ENCODE measurements at places on chromosomes 5 and 9.
A peak's percentile ranks its signal among the peaks of the same experiment; 100 is the strongest.

DNA sequence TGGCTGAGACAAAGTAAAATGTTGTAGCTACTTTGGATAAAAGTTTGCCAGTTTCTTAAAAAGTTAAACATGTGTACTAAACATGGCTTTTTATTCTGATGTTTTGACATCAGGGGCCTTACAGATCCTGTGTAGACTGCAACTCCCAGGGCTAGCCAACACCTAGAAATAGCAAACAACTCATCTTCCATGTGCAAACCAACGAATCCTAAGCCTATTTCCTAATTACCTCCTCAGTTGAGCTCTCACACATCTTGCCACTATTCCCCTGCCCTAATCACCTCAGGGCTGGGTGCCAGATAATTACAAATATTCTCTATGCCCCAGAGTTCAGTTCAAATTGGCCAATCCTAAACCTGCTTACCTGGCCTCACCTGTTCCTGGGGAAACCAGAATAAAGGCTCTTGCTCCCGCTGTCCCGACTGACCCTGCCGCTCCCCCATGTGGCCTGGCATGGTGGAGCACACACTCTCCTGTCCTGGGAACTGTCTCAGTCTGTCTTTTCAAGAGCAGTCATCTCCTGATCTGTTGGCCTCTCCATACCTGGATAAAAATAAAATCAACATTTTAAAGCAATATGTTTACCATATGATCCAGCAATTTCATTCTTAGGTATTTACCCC lies 37.1 kb upstream of the FAM169A start:
- no peak for DNase-seq

GRCh38 chr9:95084254-95084934 lies 233.1 kb downstream of the FANCC start:
- no peak for DNase-seq

DNA sequence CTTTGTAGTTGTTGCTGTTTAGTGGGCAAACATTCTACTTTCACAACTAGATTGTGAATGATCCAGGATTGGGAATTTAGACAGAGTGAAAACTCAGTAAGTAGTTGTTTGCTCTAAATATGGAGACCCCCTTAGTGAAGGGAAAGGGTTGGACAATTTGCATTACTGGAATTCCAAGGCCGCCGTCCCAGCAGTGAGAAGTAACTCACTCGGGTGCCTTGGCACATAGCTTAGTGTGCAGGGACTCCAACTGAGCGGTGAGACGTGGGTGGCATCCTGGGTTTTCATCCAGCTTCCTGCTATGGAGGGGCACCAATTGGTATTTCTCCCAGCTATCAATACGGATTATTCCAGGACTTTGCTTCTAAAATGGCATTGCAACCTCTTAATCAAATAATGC lies 69.7 kb upstream of the FCN1 start:
- no peak for DNase-seq

GRCh38 chr9:98256756-98257155 lies 1.3 kb upstream of the TBC1D2 start:
- no peak for DNase-seq

DNA sequence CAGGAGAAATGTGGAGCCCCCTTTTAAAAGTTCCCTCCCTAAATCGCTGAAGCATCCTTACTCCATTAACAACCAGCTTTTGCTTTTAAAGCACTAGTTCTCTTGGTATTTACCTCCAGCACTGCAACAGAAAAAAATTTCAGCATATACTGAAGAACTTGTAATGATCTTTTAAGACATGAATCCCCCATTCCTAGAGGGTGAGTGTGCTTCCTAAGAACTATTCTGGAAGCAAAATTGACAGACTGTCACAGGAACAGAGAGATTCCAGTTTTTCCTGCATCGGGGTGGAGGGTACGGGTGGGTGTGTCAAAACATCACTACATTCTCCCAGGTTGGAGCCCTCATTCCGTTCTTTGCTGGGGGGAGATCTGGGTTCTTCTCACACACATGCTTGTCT lies 151.9 kb downstream of the EBF1 start:
- no peak for DNase-seq

DNA sequence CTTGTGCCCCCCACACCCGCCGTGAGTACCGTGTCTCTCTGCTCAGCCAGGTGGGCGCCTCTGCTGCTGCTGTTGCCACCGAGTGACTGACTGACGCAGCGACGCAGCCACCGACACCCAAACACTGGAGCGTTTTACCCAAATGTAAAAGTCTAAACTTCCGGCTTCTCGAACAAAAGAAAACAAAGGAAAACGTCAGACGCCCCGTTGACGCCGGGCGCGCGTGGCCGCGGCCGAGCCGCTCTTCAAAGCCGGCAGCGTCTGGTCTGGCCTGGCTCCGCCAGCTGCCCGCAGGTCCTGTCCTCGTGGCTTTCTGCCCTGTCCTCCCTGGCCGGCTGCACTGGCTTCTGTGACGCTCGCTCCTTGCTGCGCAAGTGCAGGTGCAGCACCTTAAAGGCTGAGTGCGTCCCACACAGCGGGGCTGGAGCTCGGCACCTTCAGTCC lies 41.4 kb upstream of the CLPTM1L start:
- DNase-seq = peak; percentile 28

DNA sequence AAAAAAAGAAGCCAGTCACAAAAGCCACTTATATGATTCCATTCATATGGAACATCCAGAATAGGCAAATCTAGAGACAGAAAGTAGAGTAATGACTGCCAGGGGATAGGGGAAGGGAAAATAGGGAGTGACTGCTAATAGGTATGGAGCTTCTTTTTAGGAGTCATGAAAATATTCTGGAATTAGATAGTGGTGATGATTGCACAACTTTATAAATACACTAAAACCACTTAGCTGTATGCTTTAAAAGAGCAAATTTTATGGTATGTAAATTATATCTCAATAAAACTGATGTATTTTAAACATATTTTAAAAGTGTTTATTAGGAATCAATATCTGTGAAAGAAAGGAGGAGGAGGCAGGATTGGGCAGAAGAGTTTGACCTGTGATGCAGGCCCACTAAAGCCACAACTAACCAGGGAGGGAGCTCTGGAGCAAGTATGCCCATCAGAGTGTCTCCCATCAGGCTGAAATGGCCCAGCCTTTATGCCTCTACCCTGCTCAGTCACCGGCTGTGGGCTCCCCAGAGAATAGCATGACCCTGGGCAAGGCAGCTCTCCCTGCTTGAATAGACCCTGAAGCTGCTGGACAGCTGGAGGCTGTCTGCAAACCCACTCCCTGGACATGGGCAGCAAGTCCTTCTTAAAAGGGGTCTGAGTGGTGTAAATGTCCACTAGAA lies 96.0 kb upstream of the SLC44A1 start:
- no peak for DNase-seq

DNA sequence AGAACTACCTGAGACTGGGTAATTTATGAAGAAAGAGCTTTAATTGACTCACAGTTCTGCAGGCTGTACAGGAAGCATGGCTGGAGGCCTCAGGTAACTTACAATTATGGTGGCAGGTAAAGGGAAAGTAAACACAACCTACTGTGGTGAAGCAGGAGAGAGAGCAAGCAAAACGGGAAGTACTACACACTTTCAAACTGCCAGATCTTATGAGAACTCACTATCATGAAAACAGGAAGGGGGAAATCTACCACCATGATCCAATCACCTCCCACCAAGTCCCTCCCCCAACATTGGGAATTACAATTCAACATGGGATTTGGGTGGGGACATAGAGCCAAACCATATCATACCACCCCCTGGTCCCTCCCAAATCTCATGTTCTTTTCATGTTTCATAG lies 58.7 kb upstream of the GPR151 start:
- no peak for DNase-seq

DNA sequence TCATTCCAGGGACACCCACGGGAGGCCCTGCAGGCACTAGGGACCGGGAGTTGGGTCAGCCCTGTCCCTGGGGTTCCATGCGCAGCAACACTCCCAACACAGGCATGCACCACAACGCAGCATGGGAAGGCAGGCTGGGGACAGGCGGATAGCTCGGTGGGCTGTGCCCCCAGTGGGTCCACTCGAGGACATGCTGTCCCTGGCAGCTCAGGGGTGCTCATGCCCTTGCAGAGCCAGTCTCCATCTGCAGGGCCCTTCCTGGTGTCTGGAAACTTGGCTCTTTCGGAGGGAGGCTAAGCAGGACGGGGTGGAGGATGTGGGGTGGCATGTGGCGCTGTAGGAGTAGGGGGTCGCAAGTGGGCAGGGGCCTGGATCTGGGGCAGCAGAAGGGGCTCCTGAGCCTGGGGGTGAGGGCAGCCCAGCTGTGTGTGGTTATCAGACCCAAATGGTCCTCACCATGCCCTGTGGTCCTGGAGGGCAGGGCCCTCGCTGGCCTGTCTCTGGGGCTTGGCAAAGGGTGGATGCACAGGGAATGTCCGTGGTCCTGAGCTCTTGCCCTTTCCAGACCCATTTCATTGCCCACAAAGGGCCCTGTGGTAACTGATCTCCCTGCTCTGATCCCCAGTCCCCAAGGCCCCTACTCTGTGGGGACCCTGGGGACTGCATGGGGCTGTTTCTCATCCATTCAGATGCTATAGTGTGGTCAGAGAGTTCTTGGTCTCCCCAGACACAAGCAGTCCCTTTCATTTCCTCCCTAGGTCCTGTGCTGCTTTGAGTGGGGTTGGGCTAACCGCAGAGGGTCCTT lies 90.3 kb upstream of the PHYKPL start:
- DNase-seq = no peak

DNA sequence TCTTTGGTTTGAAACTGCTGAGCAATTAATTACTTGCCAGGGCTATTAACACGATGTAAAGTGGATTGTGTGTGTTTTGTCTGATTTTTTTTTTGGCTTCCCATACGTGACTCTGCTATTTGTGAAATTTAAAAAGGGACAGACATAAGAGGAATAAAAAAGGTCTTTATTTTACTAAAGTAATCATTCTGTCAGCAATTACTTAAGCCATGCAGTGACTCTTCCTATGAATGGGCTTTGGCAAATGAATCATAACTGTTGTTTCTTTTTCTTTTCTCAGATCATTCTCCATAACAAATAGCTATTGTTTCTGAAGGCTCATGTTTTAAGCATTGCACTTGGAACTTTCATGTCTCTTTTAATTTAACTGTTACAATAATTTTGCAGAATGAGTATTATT lies 461.3 kb upstream of the RORB start:
- no peak for DNase-seq

DNA sequence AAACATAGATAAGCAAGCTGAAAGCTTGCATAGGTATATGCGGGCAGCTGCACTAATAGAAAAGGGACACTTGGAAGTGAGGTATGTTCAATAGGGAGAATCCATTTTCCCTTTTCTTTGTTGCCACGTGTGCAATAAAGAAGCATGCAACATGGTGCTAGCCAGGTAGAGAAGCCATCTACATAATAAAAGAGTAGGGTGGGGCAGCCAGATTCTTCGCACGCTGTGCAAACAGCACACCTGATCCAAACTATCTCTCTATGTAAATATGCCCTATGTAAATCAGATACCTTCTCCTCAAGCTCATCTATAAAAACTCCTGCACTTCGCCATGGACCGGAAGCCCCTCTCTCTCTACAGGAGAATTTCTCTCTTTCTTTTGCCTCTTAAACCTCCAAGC lies 91.9 kb upstream of the C9orf72 start:
- no peak for DNase-seq

DNA sequence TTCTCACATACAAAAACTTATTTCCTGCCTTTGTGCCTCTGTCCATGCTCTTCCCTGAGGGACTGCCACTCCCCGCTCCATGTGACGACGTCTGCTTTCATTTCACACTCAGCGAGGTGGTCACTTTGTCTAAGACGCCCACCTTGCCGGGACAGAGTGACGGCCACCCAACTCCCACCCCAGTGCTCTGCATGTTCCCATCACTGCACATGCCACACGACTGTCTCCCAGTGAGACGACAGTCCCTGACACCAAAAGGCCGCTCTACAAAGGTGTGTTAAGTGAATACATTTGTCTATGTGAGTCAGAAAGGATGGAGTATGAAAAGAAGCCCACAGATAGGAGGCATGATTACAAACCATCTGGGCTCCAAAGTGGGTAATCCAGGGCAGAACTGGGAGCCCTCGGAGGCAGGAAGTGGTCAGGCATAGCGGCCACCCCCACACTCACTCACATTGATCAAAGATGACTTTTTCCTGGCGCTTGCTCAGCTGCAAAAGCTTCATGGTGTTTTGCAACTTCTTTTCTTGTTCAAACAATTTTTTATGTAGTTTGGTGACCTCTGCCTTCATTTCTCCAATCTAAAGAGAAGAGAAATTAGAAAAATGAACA lies 185.8 kb downstream of the CDK5RAP2 start:
- no peak for DNase-seq

GRCh38 chr9:2253636-2254580 lies 238.8 kb downstream of the SMARCA2 start:
- no peak for DNase-seq

DNA sequence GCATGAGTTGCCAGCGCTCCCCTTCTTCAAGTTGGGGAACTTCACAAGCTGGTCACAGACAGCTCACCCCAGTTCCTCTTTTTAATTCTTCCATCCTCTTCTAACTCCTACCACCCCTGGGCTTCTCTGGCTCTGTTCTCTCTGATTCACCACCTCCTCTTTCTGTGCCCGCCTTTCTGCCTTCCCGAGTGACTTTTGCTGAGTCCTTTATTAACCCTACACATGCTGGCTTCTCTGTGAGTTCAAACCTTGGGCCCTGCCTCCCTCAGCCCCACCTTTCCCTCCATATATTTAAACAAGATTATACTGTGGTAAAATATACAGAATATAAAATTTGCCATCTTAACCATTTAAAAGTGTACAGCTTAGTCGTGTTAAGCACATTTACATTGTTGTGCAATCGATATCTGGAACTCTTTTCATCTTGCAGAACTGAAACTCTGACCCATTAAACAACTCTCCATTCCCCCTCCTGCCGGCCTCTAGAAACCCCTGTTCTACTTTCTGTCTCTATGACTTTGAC lies 32.0 kb downstream of the SLC46A2 start:
- DNase-seq = no peak

- DNase-seq = no peak
These were observed 105.6 kb upstream of the CDH10 start for GRCh38 chr5:24750355-24750754.

GRCh38 chr5:1638658-1639400 lies 115.1 kb upstream of the LPCAT1 start:
- DNase-seq = no peak

DNA sequence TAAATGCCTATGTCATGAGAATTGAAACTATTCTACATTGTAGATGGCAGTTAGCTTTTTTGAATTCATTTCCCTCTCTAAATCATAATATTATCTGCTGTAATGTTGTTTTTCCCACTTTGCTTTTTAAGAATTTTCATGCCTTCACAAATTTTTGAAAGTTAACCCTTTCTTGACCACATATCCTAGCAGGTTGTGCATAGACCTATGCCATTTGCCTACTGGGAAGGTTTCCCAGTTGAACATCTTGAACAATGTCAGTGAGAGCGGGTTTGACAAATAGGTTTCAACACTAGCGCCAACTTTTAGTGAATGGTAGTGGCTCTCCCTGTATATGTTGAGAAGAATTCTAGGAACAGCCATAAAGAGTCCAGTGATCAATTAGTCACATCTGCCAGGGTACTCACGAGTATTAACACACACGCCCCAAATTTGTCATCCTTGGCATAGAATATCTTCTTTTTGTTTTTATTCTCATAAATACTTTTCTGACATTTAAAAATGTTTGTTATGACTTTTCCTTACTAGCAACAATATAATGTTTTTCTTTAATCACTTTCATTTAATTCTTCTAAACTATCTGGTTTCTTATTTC lies 307.6 kb downstream of the PJA2 start:
- DNase-seq = no peak

- DNase-seq = no peak
These were observed 49.2 kb upstream of the LIFR start for GRCh38 chr5:38605610-38606009.

GRCh38 chr5:24805230-24805629 lies 160.5 kb upstream of the CDH10 start:
- DNase-seq = no peak
